ENCODE measurements at places on chromosomes 7 and 10. TPM values are rescaled to one million over a fixed set of nuclear protein-coding genes. Genes with fewer than 3 reads are reported as not detected.

Gene LRRC17
- total RNA-seq = 103 TPM

Gene PDCD4
- 34.9 TPM for total RNA-seq

Gene ASB10
- not detected for total RNA-seq

Gene AOC1
- total RNA-seq = not detected

Gene SLC13A1
- not detected for total RNA-seq

Gene COL17A1
- total RNA-seq = 1.1 TPM

Gene TMEM270
- not detected for total RNA-seq

Gene H2BK1
- not detected for total RNA-seq

Gene GCK
- 1.4 TPM for total RNA-seq

Gene ITPRID1
- total RNA-seq = not detected

Gene OR2A12
- total RNA-seq = not detected

Gene PDZD7
- 5.5 TPM for total RNA-seq

Gene GHRHR
- total RNA-seq = not detected

Gene SPAM1
- total RNA-seq = not detected

Gene PNLIPRP2
- not detected for total RNA-seq

Gene PLXDC2
- 12.7 TPM for total RNA-seq

Gene EFCAB10
- 0.13 TPM for total RNA-seq

Gene HOXA9
- total RNA-seq = 0.33 TPM

Gene CCNJ
- total RNA-seq = 4.5 TPM

Gene CCDC3
- 64.4 TPM for total RNA-seq

Gene RPS24
- total RNA-seq = 1,054 TPM

Gene SLC39A12
- total RNA-seq = not detected

Gene CALHM2
- 22.6 TPM for total RNA-seq

Gene LRMDA
- total RNA-seq = 1.0 TPM

Gene NOLC1
- 20.2 TPM for total RNA-seq

Gene CLDN3
- total RNA-seq = not detected

Gene PGAM2
- total RNA-seq = 3.3 TPM

Gene CFAP69
- 10.6 TPM for total RNA-seq

Gene C10orf53
- not detected for total RNA-seq

Gene KCNH2
- total RNA-seq = 0.79 TPM

Gene CLEC2L
- not detected for total RNA-seq

Gene FAM25G
- total RNA-seq = not detected

Gene SFTPD
- 0.13 TPM for total RNA-seq

Gene VAX1
- not detected for total RNA-seq

Gene ENTPD1
- 2.7 TPM for total RNA-seq

Gene CHCHD2
- total RNA-seq = 166 TPM

Gene EPC1
- 28.4 TPM for total RNA-seq

Gene ZNF736
- 7.4 TPM for total RNA-seq

Gene OPALIN
- not detected for total RNA-seq

Gene UCMA
- not detected for total RNA-seq

Gene NKX1-2
- total RNA-seq = not detected

Gene PRPF18
- total RNA-seq = 22.4 TPM
